ENCODE measurements at places on chromosomes 3 and 15.

- no peak for DNase-seq
Observed at GRCh38 chr3:38566215-38566528, 70.0 kb downstream of the EXOG start.

DNA sequence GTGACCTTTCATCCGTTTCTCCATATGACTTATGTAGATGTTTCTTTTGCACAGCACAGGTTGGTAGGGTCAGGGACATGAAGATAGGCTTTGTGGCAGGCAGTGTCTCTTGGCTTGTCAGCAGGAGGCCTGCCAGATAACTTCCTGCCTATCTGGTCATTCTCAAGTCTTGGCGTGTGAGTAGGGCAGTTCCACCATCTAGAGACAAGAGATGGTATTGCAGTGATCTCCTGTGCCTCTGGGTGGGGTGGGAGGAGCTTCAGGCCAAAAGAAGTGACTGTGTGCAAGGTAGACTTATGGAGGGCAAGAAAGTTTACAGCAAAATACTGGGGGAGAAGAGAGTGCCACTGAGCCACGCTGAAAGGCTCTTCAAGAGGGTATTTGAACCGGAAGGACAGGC lies 11.0 kb downstream of the TEX264 start:
- DNase-seq, result peak; percentile 91

DNA sequence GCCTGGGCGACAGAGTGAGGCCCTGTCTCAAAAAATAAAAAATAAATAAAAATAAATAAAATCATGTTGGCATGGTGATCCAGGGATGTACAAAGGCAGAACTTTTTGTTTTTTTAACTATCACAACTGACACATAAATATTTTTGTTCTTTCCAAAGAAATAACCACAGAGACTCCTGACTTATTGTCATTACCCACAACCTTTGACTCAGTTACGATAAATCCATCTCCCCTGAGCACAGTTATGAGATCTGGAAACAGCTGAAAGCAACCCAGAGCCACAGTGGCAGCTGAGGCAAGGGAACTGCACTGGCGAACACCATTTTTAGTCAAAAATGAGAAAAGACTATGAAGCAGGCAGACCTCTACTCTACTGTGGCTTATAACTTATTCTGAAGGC lies 24.0 kb downstream of the OSBPL10 start:
- DNase-seq, result no peak

DNA sequence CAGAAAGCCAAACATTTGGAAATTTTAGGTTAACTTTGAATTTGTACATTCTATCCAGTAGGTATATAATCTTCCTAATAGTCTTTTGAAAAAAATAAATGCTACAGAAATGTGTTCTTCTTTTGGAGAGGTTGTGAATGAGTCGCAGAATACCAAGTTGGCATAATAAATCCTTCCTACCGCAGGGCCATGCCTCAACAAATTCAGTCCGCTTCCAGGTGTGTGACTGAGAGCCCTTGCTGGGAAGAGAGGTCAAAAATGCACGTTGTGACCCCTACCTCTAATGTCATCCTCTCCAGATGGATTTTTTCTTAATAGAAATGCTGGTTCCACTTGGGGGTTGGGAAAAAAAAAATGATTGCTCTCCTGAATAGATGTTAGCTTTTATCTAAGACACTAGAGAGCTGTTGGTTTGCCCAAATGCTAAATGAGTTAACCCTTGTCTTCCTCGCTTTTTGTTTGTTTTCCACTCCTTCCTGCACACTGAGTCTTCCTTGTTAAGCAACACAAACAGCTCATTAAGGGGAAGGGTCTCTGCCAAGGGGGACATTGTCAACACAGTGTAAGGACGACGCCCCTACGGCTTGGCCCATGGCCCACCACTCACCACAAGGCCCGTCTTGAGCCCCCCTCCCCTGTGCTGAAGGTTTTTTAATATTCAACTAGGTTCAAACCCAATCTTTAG lies 33.9 kb downstream of the RLBP1 start:
- DNase-seq, result no peak
